Body of pancreas (tissue), 4 donors: ENCODE measurements at places on chromosomes 7 and 10.

- DNase-seq = peak; percentile 83
Measured at GRCh38 chr7:30905078-30906012, 6.3 kb upstream of the AQP1 start.

DNA sequence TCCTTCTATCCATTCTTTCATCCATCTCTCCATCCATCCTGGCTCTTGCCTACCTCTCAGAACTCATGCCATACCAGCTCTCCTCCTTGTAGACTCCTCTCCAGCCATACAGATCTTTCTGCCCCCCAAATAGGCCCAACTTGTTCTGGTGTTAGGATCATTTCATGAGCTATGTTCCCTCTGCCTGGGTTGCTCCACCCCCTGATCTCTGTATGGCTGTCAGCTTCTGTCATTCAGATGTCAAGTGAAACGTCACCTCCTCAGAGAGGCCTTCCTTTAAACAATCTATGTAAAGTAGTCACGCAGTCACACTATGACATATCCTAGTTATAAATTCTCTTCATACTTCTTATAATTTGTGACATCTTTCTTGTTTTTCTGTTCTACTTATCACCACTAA, 42.3 kb upstream of the PNLIPRP3 start:
- no peak for DNase-seq

DNA sequence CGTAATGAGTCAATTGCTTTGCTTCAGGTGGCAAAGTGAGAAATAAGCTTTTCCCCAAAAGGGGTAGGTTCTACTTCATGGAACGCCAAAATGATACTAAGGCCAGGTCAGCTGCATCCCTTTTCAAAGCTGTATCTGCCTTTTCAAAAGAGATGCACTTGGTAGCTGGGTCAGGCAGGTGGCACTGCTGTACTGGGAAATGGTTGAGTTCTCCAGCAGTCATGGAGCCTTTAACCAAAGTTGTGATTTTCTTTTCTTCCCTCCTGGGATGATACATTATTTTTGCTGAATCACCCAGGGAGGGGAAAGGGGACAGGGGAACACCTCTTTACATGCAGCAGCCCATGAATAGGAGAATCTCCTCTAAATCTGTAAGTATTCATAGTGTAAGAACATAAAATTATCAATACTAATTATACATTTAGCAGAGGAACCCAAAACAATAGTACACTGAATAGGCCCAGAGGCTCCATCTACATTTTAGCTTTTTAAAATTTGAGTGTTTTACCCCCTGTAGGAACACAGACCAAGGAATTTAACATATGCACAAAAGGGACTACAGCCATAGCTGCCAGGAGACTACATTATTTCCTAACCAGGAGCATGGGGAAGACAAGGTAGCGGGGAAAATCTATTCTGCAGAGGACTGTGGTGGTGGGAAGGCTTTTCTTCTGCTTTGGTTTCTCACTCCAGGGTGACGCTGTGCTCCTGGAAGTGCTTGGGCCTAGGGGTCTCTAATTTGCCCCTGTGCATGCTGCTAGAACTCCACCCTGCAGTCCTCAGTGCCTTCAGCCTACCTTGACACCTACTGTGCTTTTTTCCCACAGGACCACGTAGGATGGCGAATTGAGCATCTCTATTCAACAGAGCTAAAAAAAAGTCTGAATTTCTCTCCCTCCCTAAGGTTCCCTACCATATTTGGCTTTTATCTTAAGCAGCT, 6.4 kb upstream of the GPR22 start:
- DNase-seq = peak; percentile 59

DNA sequence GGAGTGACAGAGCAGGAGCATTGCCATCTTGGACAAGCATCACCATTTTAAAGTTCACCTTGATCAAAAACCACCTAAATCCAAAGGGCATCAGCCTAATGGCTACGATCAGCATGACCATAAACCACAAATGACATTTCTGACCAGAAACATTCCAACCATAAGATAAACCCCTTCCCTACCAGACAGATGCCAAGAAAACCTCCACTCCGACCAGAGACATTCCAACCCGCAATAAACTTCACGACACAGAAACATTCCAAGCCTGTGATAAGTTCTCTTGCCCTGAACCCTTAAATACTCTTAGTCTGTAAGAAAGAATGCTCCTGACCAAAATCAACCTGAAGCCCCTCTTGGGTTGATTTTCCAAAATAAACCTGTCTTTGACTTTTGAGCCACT, 606.9 kb downstream of the POM121L12 start:
- no peak for DNase-seq

DNA sequence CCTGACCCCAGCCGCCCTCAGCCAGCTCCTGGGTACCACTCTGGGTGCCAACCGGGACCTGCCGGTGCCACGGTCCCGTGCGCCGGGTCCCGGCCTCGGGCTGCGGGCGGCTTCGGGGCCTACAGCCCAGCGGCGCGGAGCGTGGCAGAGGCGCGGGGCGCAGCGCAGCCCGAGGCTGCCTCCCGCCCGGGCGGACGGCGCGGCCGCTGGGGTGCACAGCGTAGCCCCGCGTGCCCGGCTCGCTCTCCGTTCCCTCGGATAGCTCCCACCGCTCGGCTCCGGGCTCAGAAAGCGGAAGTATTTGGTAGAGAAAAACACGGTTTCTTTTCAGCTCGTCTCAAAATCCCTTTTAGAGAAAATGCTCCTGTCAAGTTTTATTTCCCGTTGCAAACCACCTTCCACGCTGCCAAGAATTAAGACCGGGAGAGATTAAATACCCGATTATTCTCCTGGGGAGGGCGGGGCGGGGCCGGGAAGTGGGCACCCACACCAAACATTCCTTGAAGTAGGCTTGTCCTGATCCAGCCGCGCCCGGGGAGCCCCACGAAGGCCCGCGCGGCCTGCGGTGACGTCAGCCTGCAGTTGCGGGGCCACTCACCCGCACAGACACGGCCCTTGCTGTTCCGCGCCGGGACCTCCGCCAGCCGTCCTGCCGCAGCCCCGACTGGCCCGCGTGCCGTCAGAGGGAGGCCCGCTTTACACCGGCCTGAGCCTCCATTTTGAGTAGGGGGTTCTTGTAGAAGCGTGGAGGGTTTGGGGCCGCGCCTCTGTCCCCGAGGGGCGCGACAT, 7.2 kb downstream of the HOXA13 start:
- peak; percentile 17 for DNase-seq

- peak; percentile 73 for DNase-seq
Measured at GRCh38 chr7:3065724-3066143, 22.1 kb upstream of the CARD11 start.

DNA sequence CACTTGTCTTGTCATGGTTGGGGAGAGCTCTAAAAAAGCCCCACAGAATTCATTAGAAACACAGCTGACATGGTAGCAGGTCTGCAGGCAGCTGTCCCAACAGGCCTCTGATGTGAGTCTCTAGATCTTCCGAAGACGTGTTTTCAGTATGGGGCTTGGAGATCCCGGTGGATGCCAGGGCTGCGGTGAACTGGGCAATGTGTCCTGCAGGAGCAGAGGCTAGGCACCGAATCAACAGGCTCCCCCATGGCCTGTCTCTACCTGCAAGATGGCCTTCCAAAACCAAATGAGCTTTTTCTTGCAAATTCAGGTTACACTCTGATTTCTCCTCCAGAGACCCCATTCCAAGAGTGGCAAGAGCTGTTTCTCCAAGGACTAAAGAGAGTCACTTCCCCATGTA, 2.9 kb downstream of the CPXM2 start:
- no peak for DNase-seq

- DNase-seq = no peak
Measured at GRCh38 chr7:102988631-102989560, 76.1 kb downstream of the LRRC17 start.

- peak; percentile 58 for DNase-seq
Measured at GRCh38 chr10:59709395-59710125, at the start of gene SLC16A9. SLC16A9 (minus strand) TSS chr10:59709850; CDS start chr10:59684291, 25,559 bp downstream.

GRCh38 chr10:34813626-34814222, 1.4 kb downstream of the PARD3 start:
- DNase-seq = peak; percentile 36
